ENCODE measurements at places on chromosomes 2 and 18. TPM values are rescaled to one million over a fixed set of nuclear protein-coding genes. Genes with fewer than 3 reads are reported as not detected.

- H3K4me1 ChIP-seq = peaks cover 76% of the 10 kb centered on the region
- H3K4me3 ChIP-seq = peak overlapping the region; percentile 13
- H3K36me3 ChIP-seq = no peaks in the 10 kb centered on the region
- H3K27ac ChIP-seq = peak overlapping the region; percentile 96
Observed at GRCh38 chr2:112187805-112188596, 49.8 kb downstream of the FBLN7 start.

DNA sequence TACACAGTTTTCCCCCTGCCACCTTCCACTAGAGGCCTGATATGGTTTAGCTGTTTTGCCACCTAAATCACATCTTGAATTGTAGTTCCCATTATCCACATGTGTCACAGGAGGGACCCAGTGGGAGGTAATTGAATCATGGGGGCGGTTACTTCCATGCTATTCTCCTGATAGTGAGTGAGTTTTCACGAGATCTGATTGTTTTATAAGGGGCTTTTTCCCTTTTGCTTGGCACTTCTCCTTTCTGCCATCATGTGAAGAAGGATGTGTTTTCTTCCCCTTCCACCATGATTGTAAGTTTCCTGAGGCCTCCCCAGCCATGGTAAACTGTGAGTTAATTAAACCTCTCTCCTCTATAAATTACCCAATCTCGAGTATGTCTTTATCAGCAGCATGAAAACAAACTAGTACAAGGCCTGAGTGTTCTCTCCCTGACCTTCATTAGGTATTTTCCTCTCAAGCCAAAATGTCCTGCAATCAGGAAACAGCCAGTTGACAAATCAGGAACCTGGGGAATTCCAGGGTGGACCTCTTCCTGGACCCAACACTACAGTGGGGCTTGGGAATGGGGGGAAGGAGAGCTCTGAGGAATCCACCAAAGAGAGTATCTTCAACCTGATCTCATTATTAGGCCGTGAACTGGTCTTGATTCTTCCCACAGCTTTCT is 129.9 kb downstream of the TXNL1 start:
- no peaks in the 10 kb centered on the region for H3K4me1 ChIP-seq
- no peak for DNase-seq
- H3K27ac ChIP-seq = no peak overlapping the region

- H3K27ac ChIP-seq = no peak overlapping the region
- no peaks in the 10 kb centered on the region for H3K4me1 ChIP-seq
- no peaks in the 10 kb centered on the region for H3K36me3 ChIP-seq
- no peak overlapping the region for H3K4me3 ChIP-seq
- peaks cover 16% of the 10 kb centered on the region for H3K27me3 ChIP-seq
Observed at GRCh38 chr2:29615183-29615582, 306.2 kb downstream of the ALK start.

DNA sequence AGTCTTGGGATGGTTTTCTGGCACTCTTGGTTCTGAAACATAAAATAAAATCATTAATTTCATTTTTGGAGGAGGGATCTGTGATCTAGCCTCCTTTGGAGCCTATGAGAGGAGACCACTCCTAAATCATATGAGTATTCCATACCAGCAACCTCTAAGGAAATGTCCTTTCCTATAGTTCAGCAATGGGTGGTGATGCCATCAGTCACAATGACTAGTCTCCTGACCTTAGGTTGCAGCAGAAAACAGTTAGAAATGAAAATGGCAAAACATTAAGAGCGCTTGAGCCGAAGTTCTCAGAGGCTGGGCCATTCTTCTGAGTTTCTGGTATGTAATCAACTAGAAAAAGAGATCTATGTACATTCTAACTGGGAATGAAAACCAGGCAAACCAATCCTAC is 56.5 kb downstream of the TMEM247 start:
- no peaks in the 10 kb centered on the region for H3K36me3 ChIP-seq
- H3K4me3 ChIP-seq = no peak overlapping the region
- peak overlapping the region; percentile 75 for H3K27ac ChIP-seq

- DNase-seq = no peak
- no peaks in the 10 kb centered on the region for H3K36me3 ChIP-seq
- no peaks in the 10 kb centered on the region for H3K27me3 ChIP-seq
- no peak overlapping the region for H3K27ac ChIP-seq
- no peak overlapping the region for H3K4me3 ChIP-seq
Observed at GRCh38 chr2:123036300-123036699, 988.8 kb upstream of the CNTNAP5 start.

DNA sequence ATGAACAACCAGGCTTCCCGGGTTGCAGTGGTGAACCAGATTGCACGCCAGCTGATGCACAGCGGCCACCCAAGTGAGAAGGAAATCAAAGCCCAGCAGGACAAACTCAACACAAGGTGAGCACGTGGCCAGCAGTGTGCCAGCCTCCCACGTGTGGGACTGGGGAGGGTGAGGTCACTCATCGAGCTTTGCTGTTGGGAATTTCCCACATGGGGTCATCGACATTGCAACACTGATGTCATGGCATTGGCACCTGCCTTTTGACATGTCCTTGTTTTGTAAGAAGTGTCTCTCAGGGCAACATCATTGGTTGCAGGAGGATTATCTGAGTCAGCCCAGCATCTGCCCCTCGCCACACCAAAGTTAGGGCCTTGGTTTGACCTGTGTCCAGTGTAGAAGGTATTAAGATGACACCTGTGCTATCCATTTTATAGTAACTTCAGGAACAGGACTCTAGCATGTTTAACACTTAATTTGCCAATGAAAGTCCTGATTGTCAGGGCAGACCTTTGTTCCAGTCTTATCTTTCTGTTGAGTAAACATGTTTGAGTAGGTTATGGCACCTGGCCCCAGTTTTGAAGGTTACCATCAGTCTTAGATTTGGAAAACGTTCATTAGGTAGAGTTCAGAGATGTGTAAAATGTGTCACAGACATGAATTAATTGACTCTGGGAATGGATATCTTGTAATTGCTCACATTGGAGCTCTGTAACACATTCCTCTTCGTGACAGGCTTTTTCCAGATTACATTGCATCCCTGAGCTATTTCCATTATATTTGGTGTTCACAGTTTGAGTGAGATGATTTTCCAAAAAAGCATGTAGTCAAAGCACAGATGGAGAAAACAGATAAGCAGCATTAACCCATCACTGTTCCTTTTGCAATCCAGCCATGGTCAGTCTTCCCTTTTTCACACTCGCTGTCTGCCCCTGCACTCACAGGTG is 93.3 kb upstream of the EML6 start:
- H3K27me3 ChIP-seq = no peaks in the 10 kb centered on the region
- peaks cover 97% of the 10 kb centered on the region for H3K36me3 ChIP-seq
- no peak overlapping the region for H3K27ac ChIP-seq
- H3K4me3 ChIP-seq = no peak overlapping the region
- H3K4me1 ChIP-seq = peaks cover 11% of the 10 kb centered on the region
- DNase-seq = no peak

DNA sequence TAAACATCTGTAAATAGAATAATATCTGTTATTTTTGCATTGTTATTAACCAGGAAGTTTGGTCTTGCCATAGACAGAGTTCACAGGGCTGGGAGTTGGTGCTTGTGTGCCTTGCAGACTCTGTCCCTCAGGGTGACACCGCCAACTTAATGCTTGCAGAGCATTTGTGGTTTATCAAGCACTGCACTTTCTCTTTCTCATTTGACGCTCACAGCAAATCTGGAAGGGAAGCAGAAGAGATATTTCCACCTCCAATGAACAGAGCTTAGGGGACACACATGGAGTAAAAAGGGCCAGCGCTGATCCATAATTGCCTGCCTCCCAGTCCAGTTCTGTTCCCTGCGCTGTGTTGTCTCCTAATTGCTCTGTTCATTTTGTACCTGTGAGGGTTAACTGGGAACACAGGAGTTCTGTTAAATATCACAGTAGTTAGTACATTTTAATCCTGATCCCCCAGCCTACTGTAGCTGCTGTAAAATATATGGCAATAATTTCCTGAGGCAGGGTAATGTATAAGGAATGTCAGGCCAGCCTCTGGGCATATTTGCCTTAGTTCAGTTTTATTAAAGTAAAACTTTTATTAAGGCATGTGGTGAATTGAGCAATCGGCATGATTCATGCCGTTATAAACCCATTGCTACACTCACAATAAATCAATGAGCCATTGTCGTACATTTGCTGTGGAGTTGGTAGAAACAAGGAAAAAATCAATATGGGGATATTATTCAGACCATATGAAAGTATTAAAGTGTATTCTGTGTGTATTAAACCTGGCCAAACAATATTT is 182.5 kb upstream of the OSR1 start:
- no peak for DNase-seq
- H3K4me1 ChIP-seq = no peaks in the 10 kb centered on the region
- H3K36me3 ChIP-seq = no peaks in the 10 kb centered on the region
- H3K27ac ChIP-seq = no peak overlapping the region
- no peaks in the 10 kb centered on the region for H3K27me3 ChIP-seq

GRCh38 chr2:43139996-43140621 is 86.3 kb downstream of the ZFP36L2 start:
- no peaks in the 10 kb centered on the region for H3K36me3 ChIP-seq
- H3K27me3 ChIP-seq = no peaks in the 10 kb centered on the region
- H3K4me3 ChIP-seq = peak overlapping the region; percentile 18
- peak overlapping the region; percentile 92 for H3K27ac ChIP-seq
- DNase-seq = no peak
- H3K4me1 ChIP-seq = peaks cover 88% of the 10 kb centered on the region

DNA sequence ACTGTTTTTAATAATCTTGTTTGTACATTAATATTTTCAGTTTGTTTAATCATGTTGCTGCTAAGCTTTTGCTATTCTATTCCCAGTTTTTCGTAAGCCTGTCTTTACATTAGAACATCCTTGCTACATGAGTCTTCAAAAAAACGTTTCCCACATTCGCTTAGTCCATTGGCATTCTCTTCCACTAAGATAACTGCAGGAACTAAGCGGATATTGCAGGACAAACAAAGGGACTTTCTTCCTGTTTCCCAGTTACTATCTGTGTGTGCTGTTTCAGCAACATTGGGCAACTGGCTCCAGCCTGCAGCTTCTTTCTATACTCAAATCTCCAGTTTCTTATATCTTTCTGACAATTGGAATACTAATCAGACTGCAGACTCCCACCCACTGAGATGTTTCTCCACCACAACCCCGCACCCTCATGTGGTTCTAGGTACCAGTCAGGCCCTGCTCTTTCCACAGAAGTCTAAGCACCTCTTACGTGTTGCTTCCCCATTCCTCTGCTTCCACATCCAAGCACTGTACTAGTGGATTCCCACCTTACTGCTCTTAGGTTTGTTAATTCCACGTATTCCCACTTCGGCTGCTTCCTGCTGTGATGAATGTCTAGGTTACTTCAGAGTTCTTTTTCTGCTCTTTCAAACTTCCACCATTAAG is 420.3 kb downstream of the LRRTM4 start:
- no peak for DNase-seq
- no peaks in the 10 kb centered on the region for H3K4me1 ChIP-seq
- H3K27me3 ChIP-seq = no peaks in the 10 kb centered on the region
- no peaks in the 10 kb centered on the region for H3K36me3 ChIP-seq
- no peak overlapping the region for H3K4me3 ChIP-seq

- no peak for DNase-seq
- no peak overlapping the region for H3K27ac ChIP-seq
- H3K4me1 ChIP-seq = no peaks in the 10 kb centered on the region
- no peak overlapping the region for H3K4me3 ChIP-seq
Observed at GRCh38 chr2:122194546-122194945, 439.1 kb downstream of the TSN start.

DNA sequence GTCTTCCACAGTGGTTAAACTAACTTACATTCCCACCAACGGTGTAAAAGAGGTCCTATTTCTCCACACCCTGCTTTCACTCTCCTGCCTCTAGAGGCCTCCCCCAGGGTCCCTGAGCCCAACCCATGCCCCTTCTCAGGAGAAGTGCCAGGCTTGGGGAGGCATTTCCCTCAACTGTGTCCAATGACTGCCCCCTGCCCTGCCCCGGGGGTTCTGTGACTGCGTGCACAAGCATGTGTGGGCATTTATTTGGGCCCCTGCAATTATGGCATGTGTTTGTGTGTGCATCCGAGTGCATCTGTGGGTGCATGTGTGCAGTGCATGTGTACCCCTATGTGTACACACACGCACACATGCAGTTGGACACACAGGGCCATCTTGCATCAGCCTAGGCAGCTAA is 57.3 kb downstream of the INHBB start:
- peaks cover 44% of the 10 kb centered on the region for H3K27me3 ChIP-seq
- no peaks in the 10 kb centered on the region for H3K36me3 ChIP-seq
- no peak overlapping the region for H3K27ac ChIP-seq
- no peak for DNase-seq
- H3K4me3 ChIP-seq = no peak overlapping the region

DNA sequence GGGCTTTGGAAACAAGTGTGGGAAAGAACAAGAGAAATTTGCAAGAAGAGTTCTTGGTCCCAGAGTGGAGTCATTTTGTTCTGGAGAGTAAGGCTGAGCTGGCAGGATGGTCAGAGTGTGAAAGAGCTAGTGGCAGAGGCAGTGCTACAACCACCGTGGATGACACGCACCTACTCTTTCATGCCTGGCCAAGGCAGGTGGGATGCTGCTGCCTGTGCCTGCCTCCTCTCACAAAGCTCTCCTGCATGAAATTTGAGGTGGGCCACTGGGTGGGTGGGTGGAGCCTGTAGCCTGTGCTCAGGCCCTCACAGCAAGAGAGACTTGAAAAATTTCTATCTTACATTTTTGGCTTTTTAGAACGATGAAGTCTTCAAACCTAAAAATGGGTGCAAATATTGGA is 9.4 kb upstream of the INO80C start:
- H3K4me3 ChIP-seq = no peak overlapping the region
- H3K4me1 ChIP-seq = no peaks in the 10 kb centered on the region
- H3K27ac ChIP-seq = no peak overlapping the region
- no peaks in the 10 kb centered on the region for H3K27me3 ChIP-seq

DNA sequence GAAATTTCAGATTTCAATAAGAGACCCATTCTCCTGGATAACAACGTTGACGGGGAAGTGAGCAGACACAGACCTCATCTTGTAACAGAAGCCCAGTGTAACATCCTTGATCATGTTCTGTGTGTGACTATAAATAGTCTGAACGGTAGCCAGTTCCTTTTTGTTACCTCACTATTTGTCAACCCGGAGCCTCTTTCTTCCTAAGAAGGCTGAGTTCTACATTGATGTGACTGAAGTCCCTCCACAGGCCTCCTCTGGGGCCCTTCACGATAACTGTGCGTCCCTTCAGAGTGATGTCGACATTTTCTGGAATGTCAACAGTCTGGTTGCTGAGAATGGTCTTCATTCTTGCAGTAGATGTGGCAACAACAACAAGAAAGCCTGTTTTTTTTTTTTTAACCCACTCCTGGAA is 6.3 kb upstream of the PLEKHM3 start:
- DNase-seq = no peak
- H3K4me3 ChIP-seq = no peak overlapping the region
- no peaks in the 10 kb centered on the region for H3K27me3 ChIP-seq

DNA sequence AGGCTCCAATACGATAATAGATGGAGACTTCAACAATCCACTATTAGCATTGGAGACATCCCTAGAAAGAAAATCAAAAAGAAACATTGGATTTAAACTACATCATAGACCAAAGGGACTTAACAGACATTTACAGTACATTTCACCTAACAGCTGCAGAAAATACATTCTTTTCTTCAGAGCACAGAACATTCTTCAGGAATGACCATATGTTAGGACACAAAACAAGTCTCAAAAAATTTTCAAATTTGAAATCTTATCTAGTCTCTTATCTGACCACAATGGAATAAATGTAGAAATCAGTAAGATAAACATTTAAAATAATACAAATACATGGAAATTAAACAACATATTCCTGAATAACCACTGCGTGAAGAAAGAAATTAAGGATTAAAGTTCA is 68.7 kb downstream of the STRADB start:
- H3K27me3 ChIP-seq = no peaks in the 10 kb centered on the region
- H3K27ac ChIP-seq = no peak overlapping the region
- no peak for DNase-seq
- no peaks in the 10 kb centered on the region for H3K4me1 ChIP-seq

Gene TRIM43
- total RNA-seq = not detected

Gene STPG4
- total RNA-seq = 0.50 TPM

Gene LYPD6B
- total RNA-seq = not detected

Gene HK2
- total RNA-seq = 8.6 TPM

Gene REEP1
- total RNA-seq = 1.0 TPM

All from T-cell (primary cell).